ENCODE measurements at places on chromosomes 4 and X.

DNA sequence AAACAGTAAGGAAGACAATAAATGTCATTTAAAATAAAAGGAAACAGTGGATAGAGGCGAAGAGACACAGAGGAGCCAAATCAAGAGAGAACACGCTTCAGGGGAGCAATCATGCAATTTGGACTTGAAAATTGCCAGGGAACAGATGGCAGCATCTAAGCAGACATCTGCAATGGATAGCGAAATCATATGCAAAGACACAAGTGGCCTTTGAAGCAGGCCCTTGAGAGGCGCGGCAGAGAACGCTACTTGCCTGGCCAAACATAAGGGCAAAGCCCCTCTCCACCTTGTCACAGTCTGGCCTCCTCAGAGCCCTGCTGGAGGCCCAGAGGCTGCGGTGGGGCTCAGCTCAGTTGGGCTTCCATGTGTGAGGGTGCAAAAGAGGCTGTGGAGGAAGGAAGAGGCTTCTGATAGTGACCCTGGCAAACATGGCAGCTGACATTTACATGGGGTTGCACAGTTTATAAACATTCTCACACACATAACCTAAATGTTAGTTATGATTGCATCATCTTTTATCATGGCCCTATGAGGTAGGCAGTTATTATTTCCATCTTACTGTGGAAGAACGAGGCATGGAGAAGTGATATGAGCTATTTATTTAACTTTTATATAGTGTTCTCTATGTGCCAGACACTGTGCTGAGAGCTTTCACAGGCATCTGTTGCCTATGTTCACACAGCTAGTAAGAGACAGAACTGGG lies 18.3 kb downstream of the ADGRG4 start:
- no peak for DNase-seq

- no peak for DNase-seq
Measured at GRCh38 chrX:124232523-124233201, 99.8 kb upstream of the TEX13D start.

GRCh38 chrX:24395775-24396174 lies 35.3 kb downstream of the SUPT20HL1 start:
- peak; percentile 33 for DNase-seq

- DNase-seq, result no peak
Measured at GRCh38 chrX:77977518-77977917, 8.1 kb upstream of the PGAM4 start.

DNA sequence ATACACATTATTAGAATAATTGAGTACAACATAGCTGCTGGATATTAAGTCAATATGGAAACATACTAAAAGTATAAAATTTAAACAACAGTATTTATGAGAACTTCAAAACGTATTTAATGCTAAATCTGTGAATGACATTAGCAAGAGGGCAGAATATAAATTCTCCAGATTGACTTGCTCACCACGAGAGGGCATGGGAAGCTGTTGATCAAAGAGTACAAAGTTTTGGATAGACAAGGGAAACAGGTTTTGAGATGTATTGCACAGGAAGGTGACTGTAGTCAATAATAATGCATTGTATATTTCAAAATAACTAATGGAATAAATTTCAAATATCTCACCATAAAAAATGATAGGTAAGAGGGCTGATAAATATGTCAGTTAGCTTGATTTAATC lies 768.2 kb downstream of the CENPC start:
- no peak for DNase-seq

- no peak for DNase-seq
Measured at GRCh38 chrX:108582151-108582550, 142.5 kb downstream of the COL4A5 start.

All from breast epithelium (tissue), 4 donors.